ENCODE measurements at places on chromosomes 12 and 14.

DNA sequence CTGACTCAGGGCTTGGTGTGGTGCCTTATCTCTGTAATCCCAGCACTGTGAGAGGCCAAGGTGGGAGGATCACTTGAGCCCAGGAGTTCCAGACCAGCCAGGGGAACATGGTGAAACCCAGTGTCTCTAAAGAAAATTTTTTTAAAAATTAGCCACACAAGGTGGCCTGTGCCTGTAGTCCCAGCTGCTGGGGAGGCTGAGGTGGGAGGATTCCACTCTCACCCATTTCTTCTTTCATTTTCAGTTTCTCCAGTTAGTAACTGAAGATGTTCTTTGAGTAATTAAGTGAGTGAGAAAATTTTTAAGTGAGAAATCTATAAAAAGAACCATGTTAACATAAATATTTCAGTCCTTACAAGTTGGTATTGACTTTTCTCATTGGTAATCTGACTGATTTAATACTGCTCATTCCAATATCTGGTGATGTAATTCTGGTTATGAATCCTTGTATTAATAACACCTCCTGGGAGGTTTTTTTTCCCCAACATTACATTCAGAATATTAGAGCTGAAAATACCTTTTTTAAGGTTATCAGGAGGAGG, 6.1 kb downstream of the METTL3 start:
- peak; percentile 41 for DNase-seq

DNA sequence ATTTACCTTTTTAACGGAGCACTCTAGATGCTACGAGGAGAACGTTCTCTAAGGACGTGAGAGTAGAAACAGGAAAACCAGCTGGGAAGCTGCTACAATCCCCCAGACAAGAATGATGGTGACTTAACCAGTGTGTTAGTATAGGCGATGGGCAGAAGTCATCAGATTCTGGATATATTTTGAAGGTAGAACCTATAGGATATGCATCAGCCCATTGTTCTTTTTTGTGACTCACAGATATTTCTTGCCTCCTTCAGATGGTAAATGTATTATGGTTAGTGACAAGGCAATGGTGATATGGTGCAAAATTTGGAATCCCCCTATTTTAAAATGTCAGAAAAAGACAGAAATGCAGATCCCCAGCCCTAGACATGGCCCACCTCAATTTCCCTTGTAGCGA, 258.2 kb downstream of the PHLDA1 start:
- no peak for DNase-seq

- DNase-seq, result no peak
These were observed 155.0 kb upstream of the RTL1 start for GRCh38 chr14:101058571-101058970.

GRCh38 chr14:66979101-66979974, 209.9 kb upstream of the GARIN2 start:
- no peak for DNase-seq

DNA sequence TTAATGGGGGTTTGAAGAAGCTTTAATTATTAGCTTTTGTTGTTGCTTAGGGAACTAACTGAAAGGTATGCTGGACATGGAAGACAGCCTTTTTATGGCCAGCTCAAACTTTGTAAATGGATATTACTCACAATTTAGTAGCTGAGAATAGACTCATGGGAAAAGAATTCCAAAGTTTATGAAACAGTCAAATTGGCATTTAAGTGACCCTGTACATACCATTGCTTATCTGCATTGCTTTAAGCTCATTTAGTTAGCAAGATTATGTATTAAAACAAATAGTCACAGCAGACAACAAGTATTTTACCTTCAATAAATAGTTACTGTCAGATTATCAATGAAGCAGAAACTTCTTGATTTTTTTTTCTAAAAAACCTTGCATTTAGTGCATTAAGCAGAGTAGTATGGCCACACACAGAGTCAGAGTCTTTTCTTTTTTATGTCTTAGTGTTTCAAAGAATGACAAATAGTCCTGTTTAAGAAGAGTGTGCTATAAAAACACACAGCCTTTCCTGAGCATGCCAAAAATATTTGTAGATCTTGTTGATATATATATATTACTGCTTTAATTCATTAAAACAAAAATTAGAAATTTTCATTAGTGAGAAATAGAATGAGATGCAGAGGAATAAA, 102.2 kb downstream of the TTC6 start:
- DNase-seq, result no peak

GRCh38 chr12:14741153-14741552, 44.8 kb upstream of the GUCY2C start:
- DNase-seq, result no peak

GRCh38 chr12:19186722-19187661, 57.5 kb downstream of the PLEKHA5 start:
- DNase-seq, result no peak

GRCh38 chr14:53047307-53048069, 96.6 kb upstream of the FERMT2 start:
- no peak for DNase-seq

- no peak for DNase-seq
These were observed 70.1 kb upstream of the VRK1 start for GRCh38 chr14:96727073-96727472.

GRCh38 chr12:6277982-6278438, 32.5 kb upstream of the PLEKHG6 start:
- peak; percentile 56 for DNase-seq

DNA sequence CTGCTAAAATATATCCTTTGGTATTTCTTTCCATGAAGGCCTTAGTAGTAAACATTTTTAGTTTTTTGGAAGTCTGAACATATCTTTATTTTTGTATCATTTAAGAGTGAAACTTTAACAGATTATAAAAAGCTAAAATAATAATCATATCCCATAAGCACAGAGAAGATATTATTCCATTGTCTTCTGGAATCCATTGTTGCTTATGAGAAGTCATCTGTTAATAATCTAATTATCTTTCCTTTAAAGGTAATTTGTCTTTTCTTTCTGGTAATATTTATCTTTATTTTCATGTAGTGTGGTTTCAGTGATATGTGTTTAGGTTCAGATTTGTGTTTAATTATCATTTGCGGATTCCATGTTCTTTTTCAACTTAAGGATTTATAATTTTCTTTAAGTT, 261.7 kb downstream of the MSRB3 start:
- no peak for DNase-seq

- no peak for DNase-seq
These were observed 79.3 kb downstream of the LMO3 start for GRCh38 chr12:16526693-16527092.

GRCh38 chr12:118271770-118272417, 100.8 kb downstream of the TAOK3 start:
- no peak for DNase-seq

DNA sequence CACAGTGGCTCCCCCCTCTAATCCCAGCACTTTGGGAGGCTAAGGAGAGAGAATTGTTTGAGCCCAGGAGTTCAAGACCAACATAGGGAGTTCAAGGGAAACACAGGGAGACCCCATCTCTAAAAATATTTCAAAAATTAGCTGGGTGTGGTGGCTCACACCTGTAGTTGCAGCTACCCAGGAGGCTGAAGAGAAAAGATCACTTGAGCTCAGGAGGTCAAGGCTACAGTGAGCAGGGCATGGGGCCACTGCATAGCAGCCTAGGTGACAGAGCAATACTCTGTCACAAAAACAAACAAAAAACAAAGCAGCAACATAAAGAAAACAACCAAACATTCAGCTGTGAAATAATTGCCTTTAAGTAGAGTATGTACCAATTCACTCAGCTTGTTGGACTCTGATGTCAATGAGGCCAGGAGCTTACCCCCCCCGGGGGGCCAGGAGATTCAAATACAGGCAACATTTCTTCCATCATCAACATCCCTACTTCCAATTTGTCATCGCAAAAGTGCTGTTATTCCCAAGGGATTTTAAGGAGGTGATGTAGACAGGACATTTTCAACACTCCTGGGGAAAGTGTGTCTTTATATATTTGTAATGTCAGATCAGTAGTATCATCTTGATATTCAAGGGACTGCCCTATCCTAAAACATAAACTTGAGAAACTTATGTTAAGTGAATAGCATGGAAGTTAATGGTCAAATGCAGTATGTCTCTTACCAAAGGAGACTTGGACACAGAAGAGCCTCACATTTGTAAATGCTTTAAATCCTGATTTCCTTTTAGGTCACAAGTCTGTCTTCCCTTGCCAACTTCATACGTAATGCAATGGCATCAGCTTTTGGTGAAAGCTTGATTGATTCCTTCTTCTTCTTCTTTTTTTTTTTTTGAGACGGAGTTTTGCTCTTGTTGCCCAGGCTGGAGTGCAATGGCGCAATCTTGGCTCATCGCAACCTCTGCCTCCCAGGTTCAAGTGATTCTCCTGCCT, 40.6 kb upstream of the AEBP2 start:
- DNase-seq, result no peak

GRCh38 chr14:98341211-98341610, 930.8 kb downstream of the BCL11B start:
- DNase-seq, result no peak

DNA sequence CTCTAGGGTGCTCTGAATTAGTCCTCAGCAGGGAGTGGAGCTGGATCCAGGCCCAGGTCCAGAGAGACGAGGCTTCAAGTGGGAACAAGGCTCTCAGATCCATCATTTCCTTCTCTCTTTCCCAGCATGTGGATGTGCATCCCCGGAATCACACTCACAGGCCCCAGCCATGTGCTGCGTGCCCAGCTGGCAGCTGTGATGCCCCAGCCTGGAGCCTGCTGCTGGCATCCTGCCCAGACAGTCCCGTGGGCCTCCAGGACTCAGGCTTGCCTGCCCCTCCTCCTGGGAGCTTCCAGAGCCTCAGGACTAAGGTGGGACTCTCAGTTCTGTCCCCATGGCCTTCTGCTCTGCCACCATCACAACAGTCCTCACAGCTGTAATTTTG, 6.2 kb upstream of the KRT84 start:
- no peak for DNase-seq

- no peak for DNase-seq
These were observed 279.6 kb upstream of the CCDC196 start for GRCh38 chr14:66206554-66206953.

All from activated CD4-positive, alpha-beta T cell treated with anti-CD3 and anti-CD28 coated beads for 48 hours (primary cell).